ENCODE measurements at places on chromosomes 11 and 22.

GRCh38 chr11:68347841-68348240 lies 35.5 kb downstream of the LRP5 start:
- DNase-seq, result no peak

GRCh38 chr11:77199137-77199745 lies 71.2 kb downstream of the MYO7A start:
- DNase-seq, result no peak

- DNase-seq, result no peak
These were observed 140.9 kb upstream of the CHORDC1 start for GRCh38 chr11:90363739-90364138.

- DNase-seq, result no peak
These were observed 12.8 kb upstream of the MRGPRD start for GRCh38 chr11:68993546-68993945.

- DNase-seq, result peak; percentile 70
These were observed 86.6 kb upstream of the ARHGAP32 start for GRCh38 chr11:129278586-129279319.

- peak; percentile 13 for DNase-seq
These were observed 327 bp upstream of the MED17 start for GRCh38 chr11:93783765-93784144.

- peak; percentile 85 for DNase-seq
These were observed 2.6 kb upstream of the HPX start for GRCh38 chr11:6443269-6444003.

DNA sequence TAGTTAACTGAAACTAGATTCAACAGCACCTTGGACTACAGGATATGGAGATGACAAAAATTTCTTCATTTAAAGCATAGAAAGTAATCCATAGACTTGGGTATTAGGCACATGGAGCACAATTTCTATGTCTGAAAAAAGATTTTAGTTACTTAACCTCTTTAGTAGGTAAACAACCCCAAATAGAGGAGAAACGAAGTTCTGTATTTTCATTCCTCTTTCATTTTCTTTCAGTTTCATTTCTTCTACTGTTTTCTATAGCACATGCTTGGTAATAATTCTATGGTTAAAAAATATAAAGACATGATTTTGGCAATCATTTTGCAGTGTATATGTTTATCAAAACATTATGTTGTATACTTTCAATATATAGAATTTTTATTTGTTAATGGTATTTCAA lies 99.5 kb downstream of the CASP12 start:
- no peak for DNase-seq

DNA sequence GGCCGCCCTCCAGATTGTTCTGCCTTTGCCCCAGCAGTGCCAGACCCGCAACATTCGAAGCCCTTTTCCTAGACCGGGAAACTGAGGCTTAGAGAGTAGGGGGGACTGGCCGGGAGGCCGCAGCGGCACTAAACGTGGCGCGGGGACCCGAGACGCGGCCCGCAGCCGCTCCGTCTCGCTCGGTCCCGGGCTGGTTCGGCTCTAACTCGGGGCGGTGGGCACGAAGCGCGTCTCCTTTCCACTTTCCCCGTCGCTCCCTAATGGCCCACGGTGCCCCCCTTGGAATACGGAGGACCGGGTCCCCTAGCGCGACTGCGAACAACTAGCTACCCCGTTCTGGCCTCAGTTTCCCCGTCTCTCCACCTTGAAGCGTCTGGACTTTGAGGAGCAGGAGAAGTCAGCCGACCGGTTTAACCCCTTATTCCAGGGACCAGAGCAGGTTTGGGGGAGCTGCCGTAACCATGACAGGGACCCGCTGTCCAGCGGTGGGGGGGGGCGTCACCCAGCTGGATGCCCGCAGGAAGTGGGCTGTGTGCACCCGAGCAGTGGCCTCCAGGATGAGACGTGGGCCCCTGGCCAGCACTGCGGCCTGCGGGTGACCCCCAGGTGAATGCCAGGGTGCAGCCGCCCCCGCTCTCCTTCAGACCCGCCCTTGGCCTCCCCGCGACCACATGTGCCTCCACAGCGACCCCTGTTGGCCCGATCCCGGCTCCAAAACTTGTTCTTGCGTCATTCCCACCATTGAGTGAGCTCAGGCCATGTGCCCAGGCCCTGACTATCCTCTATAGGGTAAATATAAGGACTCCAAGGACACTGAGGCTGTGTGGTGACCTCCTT lies 1.1 kb downstream of the CDC42EP1 start:
- DNase-seq, result peak; percentile 92

- peak; percentile 96 for DNase-seq
These were observed 96.5 kb downstream of the CWC15 start for GRCh38 chr11:94876645-94877442.

DNA sequence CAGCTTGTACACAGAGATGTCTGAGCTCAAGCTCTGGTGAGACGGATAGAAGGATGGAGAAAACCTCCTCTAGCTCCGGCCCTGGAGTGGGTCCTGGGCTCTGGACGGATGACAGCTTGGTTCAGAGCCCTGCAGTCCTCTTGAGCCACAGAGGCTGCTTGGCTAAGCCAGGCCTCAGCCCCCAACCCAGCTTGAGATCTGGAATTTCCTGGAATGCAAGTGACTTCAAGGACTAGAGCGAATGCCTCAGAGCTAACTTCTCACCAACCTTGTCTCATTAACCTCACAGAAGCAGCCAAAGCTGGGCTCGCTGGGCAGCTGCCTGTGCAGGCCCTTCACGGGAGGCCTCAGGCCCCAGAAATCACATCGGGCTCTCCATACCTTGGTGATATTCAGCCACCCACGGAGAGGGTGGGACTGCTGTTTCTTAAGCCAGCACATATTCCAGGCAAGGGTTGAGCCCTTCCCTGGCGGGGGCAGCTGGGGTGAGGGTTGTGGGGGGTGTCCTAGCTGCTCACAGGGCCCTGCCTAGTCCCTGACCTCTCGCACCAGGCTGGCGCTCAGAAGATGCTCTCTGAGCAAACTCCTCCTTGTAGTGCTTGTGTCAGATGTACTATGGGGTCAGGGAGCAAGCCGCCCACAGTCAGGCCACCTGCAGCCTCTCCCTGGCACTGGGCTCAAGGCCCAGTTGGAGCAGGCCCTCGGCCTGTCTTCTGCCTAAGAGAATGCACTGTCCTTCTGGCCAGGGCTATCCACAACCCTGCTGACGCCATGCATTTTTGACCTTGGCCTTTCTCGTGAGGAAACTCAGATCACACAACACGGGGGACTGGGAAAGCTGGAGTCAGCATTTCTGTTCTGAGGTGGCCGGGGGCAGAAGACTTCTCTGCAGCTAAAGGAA lies 73.6 kb upstream of the TTLL12 start:
- no peak for DNase-seq

DNA sequence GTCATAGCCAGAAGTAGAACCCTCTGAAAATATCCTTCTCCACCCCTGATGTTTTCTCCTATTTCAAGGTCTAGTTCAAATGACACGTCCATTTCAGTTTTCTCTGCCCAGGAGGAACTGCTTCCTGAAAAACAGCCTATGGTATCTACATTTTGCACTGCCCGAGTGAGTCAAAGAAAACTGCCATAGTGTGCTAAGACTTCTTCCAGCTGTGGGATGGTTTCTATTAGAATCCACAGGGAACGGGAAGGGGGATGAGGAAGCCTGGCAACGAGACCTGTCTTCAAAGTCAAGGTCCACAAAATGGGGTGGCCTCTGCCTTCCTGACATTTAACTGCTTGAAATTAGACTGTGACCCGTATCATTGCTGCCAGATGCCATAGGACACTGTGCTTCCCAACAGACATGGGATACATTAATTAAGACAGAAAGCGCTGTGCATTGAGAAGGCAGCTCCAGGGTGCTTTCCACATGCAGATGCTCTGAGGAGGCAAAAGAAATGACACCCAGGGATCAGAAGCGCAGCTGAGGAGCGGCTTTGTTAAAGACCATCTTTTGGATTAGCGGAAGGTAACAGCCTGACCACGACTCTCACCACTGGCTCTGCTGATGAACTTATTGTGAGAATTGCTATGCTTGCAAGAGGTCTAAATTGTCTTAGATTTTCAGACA lies 39.4 kb upstream of the NUP50 start:
- DNase-seq, result no peak

DNA sequence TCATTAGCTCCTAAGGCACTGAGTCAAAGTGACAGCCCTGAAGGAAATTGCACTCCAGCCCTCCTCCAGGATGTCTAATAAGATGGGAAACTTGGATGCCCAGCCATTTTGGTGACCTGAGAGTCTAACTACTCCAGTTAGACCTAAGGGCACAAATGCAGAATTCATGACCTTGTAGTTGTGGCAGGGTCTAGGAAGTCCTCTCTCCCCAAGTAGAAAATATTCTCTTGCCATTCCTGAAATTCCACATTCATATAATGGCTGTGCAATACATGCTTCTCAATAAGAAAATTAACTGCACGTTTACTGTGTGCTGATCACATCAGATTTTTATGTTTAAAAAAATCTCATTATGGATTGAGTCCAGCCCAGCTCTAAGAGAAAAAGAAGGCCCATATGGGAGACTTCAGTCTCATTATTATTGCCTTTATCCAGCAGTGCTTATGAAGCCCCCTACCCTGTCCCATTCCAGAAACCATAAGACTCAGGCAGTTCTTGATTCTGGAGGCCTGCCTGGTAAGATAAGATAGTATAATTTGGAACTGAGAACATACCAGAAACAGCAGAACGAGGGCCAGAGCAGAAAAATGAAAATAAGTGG lies 133.7 kb upstream of the LDLRAD3 start:
- DNase-seq, result no peak

DNA sequence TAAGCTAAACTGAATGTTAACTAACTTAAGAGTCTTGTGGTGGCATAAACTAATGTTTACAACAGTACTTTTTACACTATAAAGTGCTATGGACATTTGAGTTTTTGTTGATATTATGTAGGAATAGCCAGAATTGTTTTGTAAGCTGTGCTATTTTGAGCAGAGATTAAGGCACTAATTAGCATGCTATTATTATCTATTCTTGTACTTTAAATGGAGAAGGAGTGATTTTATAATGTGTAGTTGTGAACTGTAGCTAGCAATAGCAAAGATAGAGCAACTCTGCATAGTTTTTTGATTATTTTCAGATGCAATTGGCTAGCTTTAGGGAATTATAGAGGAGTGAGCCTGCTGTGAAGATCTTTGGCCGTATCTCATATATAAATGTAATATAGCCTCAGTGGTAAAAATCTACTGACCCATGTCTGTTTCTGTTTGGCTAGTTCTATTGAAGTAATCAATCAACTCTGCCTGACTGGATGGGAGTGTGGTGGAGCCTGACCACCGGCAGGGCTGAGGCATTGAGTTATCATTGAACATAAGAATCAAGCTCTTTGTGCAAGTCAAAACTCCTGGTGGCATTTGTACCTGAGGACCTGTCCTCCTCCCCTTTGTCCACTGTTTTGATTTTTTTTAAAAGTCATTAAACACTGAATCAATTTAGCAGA lies 34.3 kb downstream of the NCAM1 start:
- no peak for DNase-seq

- no peak for DNase-seq
These were observed 93.2 kb downstream of the PLEKHA7 start for GRCh38 chr11:16921019-16921418.

- DNase-seq, result no peak
These were observed 42.4 kb upstream of the WEE1 start for GRCh38 chr11:9530901-9531625.

DNA sequence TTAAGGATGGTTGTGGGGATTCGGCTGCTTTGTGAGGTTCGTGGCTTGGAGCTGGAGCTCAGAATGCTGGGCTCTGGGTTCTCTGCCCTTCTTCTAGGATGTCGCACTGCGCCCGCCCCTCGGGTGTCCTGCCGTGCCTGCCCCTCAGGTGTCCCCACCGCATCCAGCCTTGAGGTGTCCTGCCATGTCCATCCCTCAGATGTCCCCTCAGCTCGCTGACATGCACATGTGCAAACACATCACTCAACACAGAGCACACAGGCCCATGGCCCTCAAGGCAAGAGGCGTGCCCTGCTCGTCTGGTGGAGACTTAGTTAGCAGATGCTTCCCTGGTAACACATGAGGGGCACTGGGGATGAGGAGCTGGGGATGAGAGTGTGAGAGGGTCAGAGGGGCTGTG lies 359.3 kb downstream of the TBC1D22A start:
- no peak for DNase-seq

Measured in AG20443 (cell line).